H1 (cell line): ENCODE measurements at places on chromosomes 4 and X.

GRCh38 chr4:98963538-98964433, 31.7 kb upstream of the METAP1 start:
- DNase-seq = no peak

DNA sequence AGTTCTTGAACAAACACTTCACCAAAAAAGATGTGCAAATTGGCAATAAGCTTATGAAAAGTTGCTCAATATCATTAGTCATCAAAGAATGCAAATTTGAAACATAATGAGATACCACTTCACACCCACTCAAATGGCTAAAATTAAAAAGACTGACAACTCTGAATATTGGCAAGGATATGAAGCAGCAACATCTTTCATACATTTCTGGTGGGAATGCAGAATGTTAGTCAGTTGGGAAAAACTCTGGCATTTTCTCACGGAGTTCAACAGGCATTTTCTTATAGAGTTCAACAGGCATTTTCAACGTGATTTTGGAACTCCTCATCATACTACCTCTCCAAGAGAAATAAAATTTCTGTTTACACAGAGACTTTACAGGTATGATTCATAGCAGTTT, 297.4 kb upstream of the MAGEC2 start:
- no peak for DNase-seq

DNA sequence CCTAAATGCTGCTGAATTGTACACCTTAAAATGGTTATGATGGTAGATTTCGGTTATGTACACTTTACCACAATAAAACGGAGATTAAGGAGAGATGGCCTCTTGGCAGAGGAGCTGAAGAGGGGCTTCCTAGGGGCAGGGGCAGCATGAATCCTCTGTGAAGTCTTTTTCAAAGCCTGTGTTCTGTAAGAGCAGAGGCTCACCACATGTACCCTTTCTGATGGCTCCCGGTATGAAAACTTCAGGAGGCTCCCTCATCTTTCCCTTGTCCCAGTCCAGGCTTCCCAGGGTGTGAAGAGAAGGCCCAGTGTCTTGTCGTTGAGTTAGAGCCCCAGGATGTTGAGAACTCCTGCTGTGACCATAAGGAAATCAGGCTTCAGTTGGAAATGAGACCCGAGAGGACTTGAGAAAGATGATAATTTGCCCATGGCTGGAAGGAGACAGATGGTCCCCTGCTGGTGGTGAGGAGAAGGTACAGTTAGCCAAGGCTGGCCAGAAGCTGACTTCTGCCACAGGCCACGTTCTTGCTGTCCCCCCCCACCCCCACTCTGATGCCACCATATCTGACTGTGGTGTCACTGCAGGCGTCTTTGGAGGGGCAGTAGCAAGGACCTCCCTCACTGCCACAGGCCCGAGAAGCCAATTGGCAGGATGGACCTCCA, 31.8 kb upstream of the MTM1 start:
- DNase-seq = no peak

GRCh38 chrX:101163166-101163565, 56.4 kb upstream of the DRP2 start:
- no peak for DNase-seq

DNA sequence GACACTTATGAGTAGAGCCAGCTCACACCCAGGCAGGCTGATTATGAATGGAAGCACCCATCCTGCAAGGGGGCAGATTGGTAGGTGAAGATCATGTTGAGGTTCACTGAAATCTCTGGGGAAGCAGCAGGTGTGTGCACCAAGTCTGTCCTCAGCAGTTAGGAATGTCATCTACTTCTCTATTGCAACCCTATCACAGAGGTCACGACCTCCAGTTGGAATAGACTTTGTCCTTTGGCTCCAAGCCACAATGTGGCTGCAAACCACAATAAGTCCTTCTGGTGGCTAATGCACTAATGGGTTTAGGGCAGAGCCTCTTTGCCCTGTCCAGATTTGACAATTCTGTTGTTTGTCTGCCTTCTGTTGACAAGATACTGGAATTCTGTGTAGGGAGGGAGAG, 1056.7 kb downstream of the PCDH19 start:
- DNase-seq = no peak

DNA sequence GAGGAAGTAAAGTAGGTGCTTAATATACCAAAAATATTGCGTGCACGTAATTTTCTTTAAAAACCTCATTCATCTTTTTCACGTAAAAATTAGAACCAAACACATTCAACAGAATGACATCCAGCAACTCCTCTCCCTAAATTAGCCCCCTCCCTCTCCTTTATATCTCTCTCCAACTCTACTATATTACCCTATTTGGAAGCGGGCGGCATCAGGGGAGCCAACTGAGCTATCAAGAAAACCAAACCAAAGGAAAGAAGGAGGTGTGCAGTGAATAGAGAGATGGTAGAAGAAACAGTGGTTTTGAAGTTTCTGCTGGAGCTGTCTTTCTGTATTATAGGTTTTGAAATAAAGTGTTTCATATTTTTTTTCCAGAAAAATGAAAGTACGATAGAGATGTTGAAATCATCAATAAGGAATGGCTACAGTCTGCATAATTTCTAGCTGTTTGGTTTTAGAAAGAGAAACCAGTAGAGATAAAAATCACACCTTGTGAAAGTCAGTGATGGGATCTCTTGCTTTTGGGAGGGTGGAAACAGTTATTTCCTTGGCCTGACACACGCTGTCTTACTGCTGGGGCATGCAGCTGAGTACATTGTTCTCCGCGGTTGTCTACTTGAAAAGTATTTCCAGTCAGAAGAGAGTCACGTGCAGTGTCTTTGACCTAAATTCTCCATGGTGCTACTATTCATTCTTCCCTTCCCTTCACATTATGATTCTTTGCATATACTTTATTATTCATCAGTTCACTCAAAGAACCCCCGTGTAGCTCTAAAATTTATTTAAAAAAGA, 94.1 kb upstream of the WDR17 start:
- no peak for DNase-seq

DNA sequence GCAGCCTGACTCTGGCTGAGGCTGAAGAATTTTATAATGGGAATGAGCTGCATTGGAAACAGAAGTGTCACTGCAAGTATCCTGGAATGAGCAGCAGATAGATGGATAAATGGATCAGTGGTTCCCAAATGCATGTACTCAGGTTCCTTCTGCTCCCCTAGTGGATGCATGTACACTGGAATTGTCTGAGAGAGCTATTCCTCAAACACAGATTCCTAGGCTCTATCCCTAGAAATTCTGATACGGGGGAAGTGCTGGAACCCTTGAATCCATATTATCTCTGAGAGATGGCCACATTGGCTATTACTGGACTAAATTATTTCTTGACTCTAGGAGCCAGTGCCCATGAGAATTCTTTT, 64.8 kb downstream of the TMEM131L start:
- DNase-seq = no peak

DNA sequence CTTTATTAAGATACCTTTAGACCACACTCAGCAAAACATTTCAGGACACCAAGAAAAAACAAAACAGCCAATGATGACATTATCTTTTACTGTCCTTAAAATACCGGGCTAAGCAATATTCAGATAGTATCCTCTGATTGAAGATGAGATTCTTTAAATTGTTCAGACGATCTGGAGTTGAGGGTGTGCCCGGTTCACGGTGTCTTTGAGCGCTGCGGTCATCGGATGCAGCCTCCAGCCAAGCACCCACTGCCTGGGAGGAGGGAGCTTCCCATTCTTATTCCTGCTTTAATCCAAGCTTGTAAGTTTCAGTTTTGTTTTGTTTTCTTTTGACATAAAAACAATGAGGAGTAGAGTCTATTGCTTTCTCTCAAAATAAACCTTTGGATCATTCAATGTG, 14.1 kb downstream of the FAM149A start:
- no peak for DNase-seq

DNA sequence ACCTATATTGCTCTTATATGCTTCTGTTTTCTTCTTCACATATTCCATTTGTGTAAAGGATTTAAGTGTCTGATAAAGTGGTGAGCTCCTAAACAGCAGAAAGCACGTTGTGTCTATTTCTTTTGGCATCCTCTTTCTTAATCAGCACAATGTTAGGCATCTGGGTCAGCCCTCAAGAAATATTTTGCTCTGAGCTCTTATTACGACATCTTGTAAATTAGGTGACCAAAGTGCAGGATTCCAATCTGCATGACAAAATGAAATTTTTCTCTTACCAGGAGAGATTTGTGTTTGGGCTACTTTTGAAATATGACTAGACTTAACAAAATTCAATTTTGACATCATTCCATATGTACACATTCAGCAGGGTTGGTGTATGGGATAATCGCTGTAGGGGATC, 210.0 kb upstream of the IGFBP7 start:
- DNase-seq = no peak

DNA sequence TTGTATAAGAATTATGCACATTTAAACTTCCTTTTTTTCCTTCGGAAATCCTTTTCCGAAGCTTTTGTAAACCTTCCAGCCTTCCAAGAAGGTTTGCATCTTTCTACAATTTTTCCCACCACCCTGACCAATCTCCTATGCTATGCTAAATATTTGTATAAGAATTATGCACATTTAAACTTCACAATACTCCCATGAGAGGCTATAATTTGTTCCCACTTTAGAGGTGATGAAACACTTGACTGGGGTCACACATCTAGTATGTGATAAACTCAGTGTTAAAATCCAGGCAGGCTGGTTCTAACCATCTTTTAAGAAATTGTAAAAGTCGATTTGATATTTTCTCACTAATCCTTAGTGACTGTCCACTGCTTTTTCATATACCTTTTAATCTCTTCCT, 22.1 kb downstream of the NUDT6 start:
- no peak for DNase-seq

- DNase-seq = no peak
Observed at GRCh38 chr4:76430519-76431388, 4.3 kb upstream of the SHROOM3 start.

DNA sequence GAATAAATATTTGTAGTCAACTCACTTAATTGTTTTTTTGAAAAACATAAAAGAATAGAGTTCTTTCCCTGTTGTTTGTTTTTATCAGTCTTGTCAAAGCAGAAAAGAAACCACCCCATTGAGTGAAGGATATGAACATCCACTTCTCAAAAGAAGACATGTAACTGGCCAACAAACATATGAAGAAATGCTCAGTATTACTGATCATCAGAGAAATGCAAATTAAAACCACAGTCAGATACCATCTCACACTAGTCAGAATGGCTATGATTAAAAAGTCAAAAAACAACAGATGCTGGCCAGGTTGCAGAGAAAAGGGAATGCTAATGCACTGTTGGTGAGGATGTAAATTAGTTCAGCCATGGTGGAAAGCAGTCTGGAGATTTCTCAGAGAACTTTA, 326.1 kb upstream of the EMCN start:
- DNase-seq = no peak

GRCh38 chr4:113080050-113080449, 30.6 kb downstream of the ANK2 start:
- DNase-seq = no peak

- DNase-seq = no peak
Observed at GRCh38 chr4:103092245-103092644, 7.4 kb downstream of the BDH2 start.

- DNase-seq = no peak
Observed at GRCh38 chr4:46844325-46844917, 64.6 kb downstream of the COX7B2 start.

DNA sequence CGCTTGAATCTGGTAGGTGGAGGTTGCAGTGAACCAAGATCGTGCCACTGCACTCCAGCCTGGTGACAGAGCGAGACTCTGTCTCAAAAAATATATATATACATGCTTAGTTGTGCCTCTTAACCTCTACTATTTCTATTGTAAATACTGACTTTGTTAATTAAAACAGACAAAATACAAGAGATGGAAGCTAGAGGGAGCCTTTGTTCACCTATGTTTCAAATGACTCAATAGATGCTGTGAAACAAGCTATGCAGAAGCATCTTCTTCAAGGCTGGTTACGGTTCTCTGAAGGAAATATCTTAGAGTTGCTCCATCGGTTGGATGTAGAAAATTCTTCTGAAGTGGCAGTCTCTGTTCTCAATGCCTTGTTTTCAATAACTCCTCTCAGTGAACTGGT, 6.2 kb downstream of the NCAPG start:
- DNase-seq = no peak

DNA sequence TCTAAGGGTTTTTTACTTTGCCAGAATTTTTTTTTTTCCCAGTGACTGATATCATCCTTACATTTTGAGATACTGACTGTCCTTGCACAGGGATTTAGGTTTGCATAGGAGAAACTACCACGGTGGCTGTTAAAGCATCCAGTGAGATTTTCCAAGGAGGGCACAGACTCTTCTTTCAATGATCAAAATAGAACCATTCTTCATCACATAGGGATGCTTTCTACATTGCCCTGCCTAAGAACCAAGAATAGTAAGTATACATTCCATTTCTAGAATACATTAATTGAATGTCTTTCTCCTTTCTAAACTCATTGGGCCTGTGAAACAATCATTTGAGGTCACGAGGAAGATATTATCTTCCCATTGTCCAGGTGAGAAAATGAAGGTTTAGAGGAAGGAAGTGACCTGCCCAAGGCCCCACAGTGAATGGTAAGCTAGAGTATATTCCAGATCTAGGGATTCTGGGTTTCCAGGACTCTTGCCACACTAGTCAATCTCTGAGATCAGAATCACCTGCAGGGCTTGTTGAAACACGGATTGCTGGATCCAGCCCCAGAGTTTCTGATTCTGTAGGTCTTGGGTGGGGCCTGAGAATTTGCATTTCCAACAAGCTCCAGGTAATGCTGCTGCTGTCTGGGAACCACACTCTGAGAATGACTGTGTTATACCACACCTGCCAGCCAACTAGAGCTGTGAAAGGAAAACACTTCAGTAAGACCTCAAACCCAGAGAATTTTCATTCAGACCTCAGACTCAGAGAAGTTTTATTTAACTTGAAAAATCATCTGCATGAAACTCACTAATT, 17.7 kb upstream of the TMEM154 start:
- DNase-seq = no peak

GRCh38 chrX:97060020-97060419, 176.3 kb downstream of the RPA4 start:
- peak; percentile 41 for DNase-seq

DNA sequence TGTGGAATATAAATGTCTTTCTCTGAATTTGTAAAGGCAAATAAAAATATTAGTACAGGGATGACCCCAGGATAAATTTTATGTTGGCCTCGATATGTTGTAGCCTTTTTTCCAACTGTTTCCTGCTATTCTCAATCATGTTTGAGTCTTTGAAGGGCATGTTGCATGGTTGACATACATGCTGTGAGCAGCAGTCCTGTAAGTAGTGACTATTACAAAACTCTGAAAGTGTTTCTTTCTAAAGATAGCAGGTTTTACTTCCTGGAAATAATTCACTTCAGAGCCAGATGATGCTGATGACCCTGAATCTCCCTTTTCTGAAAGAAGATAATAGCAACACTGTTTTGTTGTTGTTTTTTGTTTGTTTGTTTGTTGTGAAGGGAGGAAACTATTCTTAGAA, 393.0 kb upstream of the GNPDA2 start:
- DNase-seq = no peak

DNA sequence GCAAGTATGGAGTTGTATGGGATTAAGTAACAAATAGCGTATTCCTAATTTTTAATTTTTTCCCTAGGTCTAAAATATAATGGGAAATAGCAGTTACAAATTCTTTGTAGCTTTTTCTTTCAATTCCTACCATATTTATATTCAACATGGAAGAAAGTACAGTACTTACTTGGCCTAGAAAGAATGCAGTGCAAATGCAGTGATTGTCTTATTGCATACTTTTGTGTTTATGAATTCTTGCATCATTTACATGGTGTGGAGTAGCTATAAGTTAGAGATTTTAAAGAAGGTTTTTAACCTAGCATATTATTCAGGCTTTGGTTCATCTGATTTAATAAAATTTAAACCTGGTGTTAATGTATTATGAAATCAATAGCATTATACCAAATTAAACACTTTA, 263.3 kb downstream of the BMPR1B start:
- no peak for DNase-seq

- no peak for DNase-seq
Observed at GRCh38 chr4:180296036-180296599, 1947.1 kb upstream of the TENM3 start.
